Activated B cell treated with CpG ODN at 0.5 μM for 24 hours (primary cell): ENCODE measurements at places on chromosomes 13 and 19.

GRCh38 chr19:2060884-2061494 is 9.9 kb upstream of the MKNK2 start:
- no peaks in the 10 kb centered on the region for H3K36me3 ChIP-seq
- DNase-seq: no peak
- H3K4me3 ChIP-seq: peak overlapping the region; percentile 87
- H3K27ac ChIP-seq: peak overlapping the region; percentile 93

- no peaks in the 10 kb centered on the region for H3K27me3 ChIP-seq
- no peaks in the 10 kb centered on the region for H3K36me3 ChIP-seq
- no peak overlapping the region for H3K27ac ChIP-seq
- no peaks in the 10 kb centered on the region for H3K4me1 ChIP-seq
- DNase-seq: no peak
Observed at GRCh38 chr13:108463340-108463739, 166.1 kb upstream of the MYO16 start.

GRCh38 chr19:12932392-12933286 is 872 bp downstream of the FARSA start:
- peak overlapping the region; percentile 86 for H3K27ac ChIP-seq
- H3K27me3 ChIP-seq: no peaks in the 10 kb centered on the region
- H3K4me3 ChIP-seq: peak overlapping the region; percentile 96
- peaks cover 36% of the 10 kb centered on the region for H3K4me1 ChIP-seq

DNA sequence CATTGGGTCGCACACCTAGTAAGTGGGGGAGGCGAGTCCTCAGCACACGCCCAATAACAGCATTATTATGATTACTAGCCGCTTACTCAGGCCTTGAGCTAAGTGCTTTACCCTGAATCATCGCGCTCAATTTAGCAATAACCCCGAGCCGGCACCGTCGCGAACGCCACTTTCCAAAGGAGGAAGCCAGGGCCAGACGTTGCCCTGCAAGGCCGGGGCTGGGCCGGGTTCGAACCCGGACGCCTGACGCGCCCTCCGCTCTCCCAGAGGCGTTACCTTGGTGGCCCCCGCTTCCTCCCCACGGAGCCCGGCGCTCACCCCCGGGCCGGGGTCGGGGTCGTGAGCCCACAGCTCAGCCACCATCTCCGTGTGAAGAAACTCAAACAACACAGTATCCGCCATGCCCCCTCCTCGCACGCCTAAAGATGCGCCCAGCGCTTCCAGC is at the start of gene TRAPPC6A:
Gene TRAPPC6A (minus strand): TSS at position 421 of the 445 bp plus-strand sequence. CDS start 19 bp downstream, at position 402.
- peak within 1 kb of the TSS; percentile 94 for H3K4me3 ChIP-seq
- peaks cover 28% of the 10 kb centered on the region for H3K36me3 ChIP-seq
- peak within 1 kb of the TSS; percentile 96 for H3K27ac ChIP-seq
- peaks cover 53% of the 10 kb centered on the region for H3K4me1 ChIP-seq

DNA sequence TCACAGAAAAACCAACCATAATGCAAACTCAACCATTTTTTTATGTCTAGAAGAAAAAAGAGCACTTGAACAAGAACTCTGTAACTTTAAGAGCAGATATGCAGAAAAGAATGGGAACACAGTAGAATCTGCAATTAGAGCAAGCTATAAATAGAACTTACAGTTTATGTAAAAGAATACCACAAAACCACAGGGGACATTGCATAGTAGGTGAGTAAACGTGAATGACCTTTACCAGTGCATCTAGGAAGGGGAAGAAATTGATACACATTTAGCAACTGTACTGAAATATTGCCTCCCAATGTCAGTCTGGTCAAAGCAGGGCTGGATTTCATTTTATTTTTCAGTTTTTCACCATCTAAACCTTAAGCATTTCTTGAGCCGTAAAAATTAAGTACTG is 242.2 kb upstream of the EDNRB start:
- no peaks in the 10 kb centered on the region for H3K36me3 ChIP-seq
- H3K27ac ChIP-seq: no peak overlapping the region
- no peak for DNase-seq
- no peaks in the 10 kb centered on the region for H3K27me3 ChIP-seq

- peaks cover 15% of the 10 kb centered on the region for H3K27me3 ChIP-seq
- H3K4me3 ChIP-seq: no peak overlapping the region
- peaks cover 34% of the 10 kb centered on the region for H3K36me3 ChIP-seq
- no peak for DNase-seq
- H3K27ac ChIP-seq: no peak overlapping the region
Observed at GRCh38 chr19:35752746-35753350, 4.0 kb downstream of the HSPB6 start.

GRCh38 chr13:72462726-72463125 is 264.7 kb downstream of the MZT1 start:
- H3K36me3 ChIP-seq: no peaks in the 10 kb centered on the region
- H3K4me1 ChIP-seq: no peaks in the 10 kb centered on the region
- no peak overlapping the region for H3K27ac ChIP-seq
- no peak overlapping the region for H3K4me3 ChIP-seq

GRCh38 chr13:50225193-50226155 is 210.2 kb downstream of the KCNRG start:
- no peaks in the 10 kb centered on the region for H3K36me3 ChIP-seq
- no peaks in the 10 kb centered on the region for H3K27me3 ChIP-seq
- DNase-seq: no peak
- no peak overlapping the region for H3K4me3 ChIP-seq
- peak overlapping the region; percentile 51 for H3K27ac ChIP-seq
- peaks cover 42% of the 10 kb centered on the region for H3K4me1 ChIP-seq

GRCh38 chr13:61111529-61111928 is 304.1 kb downstream of the PCDH20 start:
- H3K36me3 ChIP-seq: no peaks in the 10 kb centered on the region
- H3K4me3 ChIP-seq: no peak overlapping the region
- H3K4me1 ChIP-seq: no peaks in the 10 kb centered on the region
- no peaks in the 10 kb centered on the region for H3K27me3 ChIP-seq
- DNase-seq: no peak
- H3K27ac ChIP-seq: no peak overlapping the region

GRCh38 chr19:39915848-39916215 is 18.6 kb downstream of the FCGBP start:
- H3K36me3 ChIP-seq: peaks cover 5% of the 10 kb centered on the region
- H3K27ac ChIP-seq: no peak overlapping the region

DNA sequence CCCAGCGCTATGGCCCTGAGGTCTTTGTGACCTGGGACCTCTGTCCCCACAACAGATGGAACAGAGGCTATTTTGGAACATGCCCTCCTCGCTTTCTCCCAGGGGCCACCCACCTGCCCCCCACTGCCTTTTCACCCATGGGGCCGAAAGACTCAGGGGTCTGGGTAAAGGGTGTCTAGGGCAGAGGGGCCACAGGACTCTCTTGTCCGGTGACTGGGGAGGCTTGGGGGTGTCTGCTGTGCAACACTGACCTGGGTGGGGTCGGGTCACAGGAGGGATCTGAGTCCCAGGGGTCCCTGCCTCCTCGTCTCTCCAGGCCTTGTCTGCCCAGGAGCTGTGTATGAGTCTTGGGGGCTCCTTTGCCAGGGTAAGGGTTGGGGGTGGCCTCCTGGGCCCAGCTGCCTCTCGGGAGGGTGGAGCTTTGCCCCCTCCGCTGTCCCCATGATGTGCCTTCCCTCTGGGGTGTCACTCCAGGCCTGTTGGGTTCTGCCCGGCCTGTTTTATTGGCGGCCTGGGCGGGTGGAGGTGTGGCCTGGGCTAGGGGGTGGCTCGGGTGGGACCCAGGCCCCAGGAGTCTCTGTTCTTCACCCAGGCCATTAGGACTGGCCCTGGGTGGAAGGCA is 2.1 kb downstream of the ARID3A start:
- peaks cover 21% of the 10 kb centered on the region for H3K4me1 ChIP-seq
- H3K36me3 ChIP-seq: peaks cover 17% of the 10 kb centered on the region
- no peak overlapping the region for H3K27ac ChIP-seq

DNA sequence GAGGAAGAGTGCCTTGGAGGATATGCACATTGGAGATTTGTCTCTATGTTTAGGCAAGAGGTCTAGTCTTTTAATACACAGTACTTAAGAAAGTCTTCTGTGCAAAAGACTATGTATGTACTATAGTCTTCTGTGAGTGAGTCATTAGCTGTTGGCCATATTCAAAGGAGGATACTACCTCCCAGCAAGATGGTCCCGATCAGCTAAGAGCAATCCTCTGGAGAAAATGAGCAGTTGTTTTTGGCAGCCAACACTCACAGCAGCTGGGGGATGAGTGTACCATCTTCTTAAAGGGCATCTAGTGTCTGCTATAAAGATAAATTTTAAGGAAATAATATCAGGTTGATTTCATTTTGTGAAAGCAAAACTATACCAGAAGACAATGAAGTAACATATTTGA is 487.8 kb downstream of the KCTD12 start:
- H3K27ac ChIP-seq: no peak overlapping the region
- no peaks in the 10 kb centered on the region for H3K4me1 ChIP-seq
- H3K27me3 ChIP-seq: no peaks in the 10 kb centered on the region

- H3K27ac ChIP-seq: peak overlapping the region; percentile 88
- peaks cover 19% of the 10 kb centered on the region for H3K4me1 ChIP-seq
- DNase-seq: no peak
Observed at GRCh38 chr19:45769821-45770191, 754 bp upstream of the SIX5 start.

- H3K36me3 ChIP-seq: no peaks in the 10 kb centered on the region
- no peak for DNase-seq
- H3K4me1 ChIP-seq: no peaks in the 10 kb centered on the region
- H3K27ac ChIP-seq: no peak overlapping the region
- no peaks in the 10 kb centered on the region for H3K27me3 ChIP-seq
Observed at GRCh38 chr13:68715651-68716050, 1392.0 kb upstream of the ATXN8OS start.

- peak overlapping the region; percentile 98 for H3K27ac ChIP-seq
- peaks cover 47% of the 10 kb centered on the region for H3K36me3 ChIP-seq
- peak overlapping the region; percentile 96 for H3K4me3 ChIP-seq
- H3K4me1 ChIP-seq: peaks cover 40% of the 10 kb centered on the region
- DNase-seq: no peak
- no peaks in the 10 kb centered on the region for H3K27me3 ChIP-seq
Observed at GRCh38 chr19:18278521-18279265, 2.7 kb downstream of the JUND start.

GRCh38 chr19:39150807-39151600 is 25.4 kb downstream of the PAK4 start:
- H3K4me1 ChIP-seq: peaks cover 8% of the 10 kb centered on the region
- H3K27ac ChIP-seq: no peak overlapping the region
- H3K27me3 ChIP-seq: no peaks in the 10 kb centered on the region
- DNase-seq: no peak
- H3K4me3 ChIP-seq: no peak overlapping the region

GRCh38 chr13:47220453-47221140 is 323.7 kb upstream of the HTR2A start:
- peaks cover 1% of the 10 kb centered on the region for H3K27me3 ChIP-seq
- H3K36me3 ChIP-seq: no peaks in the 10 kb centered on the region
- no peaks in the 10 kb centered on the region for H3K4me1 ChIP-seq
- DNase-seq: no peak
- H3K4me3 ChIP-seq: no peak overlapping the region
- H3K27ac ChIP-seq: no peak overlapping the region

- H3K4me3 ChIP-seq: no peak overlapping the region
- H3K4me1 ChIP-seq: no peaks in the 10 kb centered on the region
- H3K36me3 ChIP-seq: peaks cover 74% of the 10 kb centered on the region
Observed at GRCh38 chr19:19279062-19279612, 6.0 kb upstream of the TM6SF2 start.

DNA sequence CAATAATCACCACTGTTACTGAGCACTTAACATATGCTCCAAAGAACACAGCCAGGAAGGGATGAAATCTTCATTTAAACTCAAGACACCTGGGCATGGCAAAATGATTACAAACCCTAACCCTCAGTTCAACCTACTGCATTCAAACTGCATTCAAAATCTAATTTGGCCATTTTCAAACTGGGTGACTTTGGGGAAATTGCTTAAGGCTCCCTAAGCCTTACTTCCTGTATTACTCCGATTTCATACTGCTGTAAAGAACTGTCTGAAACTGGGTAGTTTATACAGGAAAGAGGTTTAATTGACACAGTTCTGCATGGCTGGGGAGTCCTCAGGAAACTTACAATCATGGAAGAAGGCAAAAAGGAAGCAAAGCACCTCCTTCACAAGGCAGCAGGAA is 50.4 kb downstream of the CBY2 start:
- DNase-seq: no peak
- H3K4me3 ChIP-seq: no peak overlapping the region
- H3K36me3 ChIP-seq: no peaks in the 10 kb centered on the region
- H3K27ac ChIP-seq: no peak overlapping the region

DNA sequence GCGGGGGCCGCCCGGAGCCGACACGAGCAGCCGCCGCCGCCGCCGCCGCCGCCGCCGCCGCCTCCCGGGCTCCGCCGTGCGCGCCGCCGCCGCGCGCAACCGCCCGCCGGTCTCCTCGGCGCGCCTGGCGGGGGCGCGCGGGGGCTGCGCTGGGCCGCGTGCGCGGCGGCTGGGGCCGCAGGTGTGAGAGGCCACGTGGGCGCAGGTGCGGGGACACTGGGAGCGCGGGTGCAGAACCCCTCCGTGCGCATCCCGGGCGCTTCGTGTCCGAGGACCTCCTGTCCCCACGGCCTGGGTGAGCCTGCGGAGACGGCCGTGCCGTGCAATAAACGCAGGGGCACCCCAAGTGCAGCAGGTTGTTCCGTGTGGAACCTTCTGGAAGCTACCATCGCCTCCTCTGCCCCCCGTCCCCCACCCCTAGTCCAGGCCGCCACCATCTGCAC is at the start of gene LINGO3:
Gene LINGO3 (minus strand): TSS at position 41 of the 443 bp plus-strand sequence. CDS start 16,378 bp downstream, outside the sequence.
- H3K27ac ChIP-seq: peak within 1 kb of the TSS; percentile 41
- H3K27me3 ChIP-seq: peaks cover 10% of the 10 kb centered on the region
- DNase-seq: no peak

DNA sequence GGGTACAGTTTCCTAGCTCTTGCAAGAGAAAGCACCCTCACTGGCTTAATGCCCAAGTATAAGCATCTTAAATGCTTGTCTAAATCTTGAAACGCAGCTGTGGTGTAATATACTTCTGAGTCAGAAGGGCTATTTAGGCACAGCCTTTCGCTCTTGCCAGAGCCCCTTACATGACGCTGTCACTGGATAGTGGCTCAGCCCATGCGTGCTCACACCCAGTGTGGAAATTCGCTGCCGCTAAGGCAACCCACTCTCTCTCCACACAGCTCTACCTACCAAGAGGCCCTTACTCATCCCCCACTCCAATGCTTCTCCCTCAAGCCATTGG is 24.0 kb downstream of the UQCRFS1 start:
- no peaks in the 10 kb centered on the region for H3K4me1 ChIP-seq
- no peaks in the 10 kb centered on the region for H3K36me3 ChIP-seq

DNA sequence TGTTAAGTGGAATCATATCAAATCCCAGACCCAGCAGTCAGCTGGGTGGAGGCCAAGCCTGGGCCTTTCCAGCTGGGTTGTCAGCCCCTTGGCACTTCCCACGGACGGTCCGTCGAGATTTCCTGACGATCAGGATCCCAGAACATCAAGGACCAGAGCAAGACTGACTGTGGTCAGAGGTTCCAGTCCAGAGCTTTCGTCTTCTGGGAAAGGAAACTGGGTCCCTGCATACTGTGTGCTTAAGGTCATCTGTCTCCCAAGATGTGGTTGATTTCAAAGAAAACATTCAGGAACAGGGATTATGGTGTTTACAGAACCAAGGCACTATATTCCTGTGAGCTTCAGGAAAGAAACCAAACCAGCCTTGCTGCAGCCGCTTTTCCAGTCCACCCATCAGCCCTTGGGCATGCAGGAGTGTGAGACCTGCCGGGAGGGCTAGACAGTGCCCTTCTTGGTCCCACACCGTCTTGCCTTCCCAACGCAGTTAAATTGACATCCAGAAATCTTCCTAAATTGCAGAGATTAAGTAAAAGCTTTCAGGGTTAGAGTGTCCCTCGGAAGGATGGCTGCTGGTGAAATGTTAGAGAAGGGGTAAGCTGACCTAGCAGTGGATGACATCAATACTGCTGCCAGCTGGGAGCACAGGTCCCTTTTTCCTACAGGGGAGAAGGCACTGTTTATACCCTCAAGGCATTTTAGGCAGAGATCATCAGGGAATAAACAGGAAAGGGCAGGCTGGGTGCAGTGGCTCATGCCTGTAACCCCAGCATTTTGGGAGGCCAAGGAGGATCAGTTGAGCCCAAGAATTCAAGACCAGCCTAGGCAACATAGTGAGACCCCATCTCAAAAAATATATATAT is 5.0 kb upstream of the C19orf33 start:
- no peaks in the 10 kb centered on the region for H3K27me3 ChIP-seq
- no peaks in the 10 kb centered on the region for H3K4me1 ChIP-seq
- H3K27ac ChIP-seq: peak overlapping the region; percentile 18
- peaks cover 9% of the 10 kb centered on the region for H3K36me3 ChIP-seq
